ENCODE measurements at places on chromosomes 11 and 22.

DNA sequence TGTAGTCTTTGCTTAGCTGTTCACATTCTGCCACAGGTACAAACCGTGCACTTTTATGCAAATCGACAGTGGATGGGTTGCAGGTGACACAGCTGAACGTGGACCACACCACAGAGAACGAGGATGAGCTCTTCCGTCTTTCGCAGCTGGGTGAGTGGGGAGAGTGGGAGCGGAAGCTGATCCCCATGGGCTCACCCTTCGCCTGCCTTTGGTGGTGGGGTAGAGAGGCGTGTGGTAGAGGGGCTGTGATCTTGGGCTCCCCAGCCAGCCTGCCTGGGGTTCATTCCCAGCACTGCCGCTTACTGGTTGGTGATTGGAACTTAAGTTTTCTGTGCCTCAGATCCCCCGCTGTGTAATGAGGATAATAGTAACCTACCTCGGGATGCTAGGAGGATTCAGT lies 19.1 kb downstream of the TAB1 start:
- DNase-seq, result no peak

- no peak for DNase-seq
These were observed 45.2 kb downstream of the PLAAT5 start for GRCh38 chr11:63445720-63446119.

DNA sequence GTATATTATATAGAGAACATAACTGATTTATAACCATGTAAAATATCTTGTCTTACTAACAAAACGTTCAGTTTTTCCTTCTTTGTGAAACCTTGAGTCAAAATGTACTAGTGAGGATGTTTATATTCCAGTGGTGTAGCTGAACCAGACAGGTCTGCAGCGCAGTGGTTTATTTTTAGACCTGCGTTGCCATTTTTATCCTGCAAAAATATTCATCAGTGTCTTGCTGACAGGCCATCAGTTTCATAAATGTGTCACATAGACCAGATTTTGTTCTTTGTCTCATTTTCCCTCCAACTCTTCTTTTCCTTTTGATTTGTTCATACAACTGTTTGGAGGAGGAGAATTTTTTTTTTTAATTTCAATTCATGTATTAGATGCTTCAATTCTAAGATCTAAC lies 43.1 kb downstream of the HSD17B12 start:
- no peak for DNase-seq

GRCh38 chr22:31148488-31148887 lies 8.2 kb upstream of the PLA2G3 start:
- no peak for DNase-seq
